DMS153 (cell line): ENCODE measurements at places on chromosomes 5 and 9.

DNA sequence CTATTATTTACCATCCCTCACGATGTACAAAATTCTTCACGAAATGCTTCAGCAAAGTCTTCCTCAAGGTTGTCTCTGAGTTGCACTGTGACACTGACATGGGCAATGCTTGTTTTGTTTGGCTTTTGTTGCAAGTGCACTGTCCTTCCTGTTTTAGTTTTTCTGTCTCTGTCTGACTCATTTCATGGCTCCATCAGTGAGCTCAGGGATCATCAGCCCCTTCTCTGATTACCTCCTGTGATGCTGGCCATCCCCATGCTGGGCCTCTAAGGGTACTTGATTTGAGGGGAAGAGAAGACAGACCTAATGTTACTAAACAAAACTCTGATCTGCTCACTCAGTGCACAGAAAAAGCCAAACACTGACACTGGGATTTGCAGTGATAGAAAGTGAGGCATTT lies 37.6 kb upstream of the STX17 start:
- no peak for DNase-seq

DNA sequence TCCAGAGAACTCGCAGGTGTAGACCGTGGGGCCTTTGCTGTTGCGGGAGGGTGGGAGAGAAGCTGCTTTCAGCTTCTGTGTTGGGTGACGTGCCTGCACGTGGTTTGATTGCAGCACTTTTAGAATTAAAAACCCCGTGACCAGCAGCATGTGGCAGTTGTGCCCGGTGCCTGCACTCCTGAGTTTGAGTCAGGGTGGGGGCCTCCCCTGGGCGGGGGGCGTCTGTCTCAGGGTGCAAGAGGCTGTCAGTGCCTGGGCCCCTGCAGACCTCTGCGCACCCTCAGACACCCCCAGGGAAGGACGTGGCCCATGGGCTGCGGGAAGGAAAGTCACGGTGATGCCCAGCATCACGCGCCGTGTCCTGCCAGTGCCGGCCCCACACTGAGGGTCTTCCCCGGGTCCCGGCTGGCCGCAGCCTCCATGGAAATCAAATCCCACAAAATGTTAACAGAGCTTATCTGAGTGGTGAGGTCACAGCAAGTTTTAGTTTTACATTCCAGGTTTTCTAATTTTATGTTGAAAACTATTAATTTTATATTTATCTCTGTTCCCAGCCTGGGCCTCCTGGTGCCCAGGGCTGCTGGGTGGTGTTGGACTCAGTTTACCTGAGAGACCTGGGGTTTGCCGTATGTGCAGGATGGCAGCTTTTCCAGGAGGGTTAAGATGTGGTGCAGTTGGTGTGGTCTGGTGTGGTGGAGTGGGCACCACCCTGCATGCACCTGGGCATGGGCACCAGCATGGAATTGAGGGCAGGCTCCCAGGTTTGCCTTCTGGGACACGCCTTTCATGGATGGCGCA lies 33.3 kb downstream of the AHRR start:
- DNase-seq: no peak

GRCh38 chr5:27158775-27159174 lies 120.4 kb upstream of the CDH9 start:
- DNase-seq: no peak

- no peak for DNase-seq
These were observed 128.9 kb downstream of the LRRC70 start for GRCh38 chr5:62707563-62707962.

DNA sequence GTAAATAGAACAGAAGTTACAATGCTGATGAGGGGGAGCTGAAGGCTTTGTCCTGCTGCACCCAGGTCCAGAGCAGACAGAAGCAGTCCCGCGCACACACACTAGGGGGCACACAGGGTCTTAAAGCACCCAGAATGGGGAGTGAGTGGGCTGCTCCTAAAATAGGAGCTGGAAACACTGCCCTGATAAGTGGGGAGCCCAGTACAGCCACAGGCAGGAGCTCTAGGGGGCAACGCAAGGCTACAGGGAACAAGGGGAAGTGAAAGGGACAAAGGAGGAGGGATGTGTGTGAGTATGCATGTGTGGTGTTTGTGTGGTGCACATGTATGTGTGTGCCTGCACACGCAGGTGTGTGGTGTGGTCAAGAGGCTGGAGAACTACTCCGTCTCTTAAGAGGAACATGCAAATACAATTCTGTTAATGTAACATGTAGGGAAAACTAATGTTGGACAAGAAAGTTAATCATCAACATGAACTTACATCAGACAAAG lies 191.5 kb downstream of the ROR2 start:
- DNase-seq: peak; percentile 7

DNA sequence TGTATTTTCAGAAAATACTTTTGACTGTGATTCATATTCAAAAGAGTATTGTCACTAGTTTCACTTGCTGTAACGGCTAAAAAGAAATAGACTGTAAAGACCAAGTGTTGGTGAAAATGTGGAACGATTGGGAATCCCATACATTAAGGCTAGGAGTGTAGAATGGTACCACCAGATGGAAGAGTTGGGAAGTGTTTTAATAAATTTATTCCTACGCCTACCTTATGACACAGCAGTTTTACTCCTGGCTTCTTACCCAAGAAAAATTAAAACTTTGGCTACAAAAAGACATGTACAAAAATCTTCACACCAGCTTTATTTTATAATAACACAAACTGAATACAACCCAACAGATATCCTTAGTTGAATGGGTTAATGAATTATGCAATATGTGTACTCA lies 256.2 kb downstream of the TAF11L14 start:
- DNase-seq: no peak

GRCh38 chr5:133930061-133930812 lies 38.2 kb downstream of the C5orf15 start:
- DNase-seq: no peak

DNA sequence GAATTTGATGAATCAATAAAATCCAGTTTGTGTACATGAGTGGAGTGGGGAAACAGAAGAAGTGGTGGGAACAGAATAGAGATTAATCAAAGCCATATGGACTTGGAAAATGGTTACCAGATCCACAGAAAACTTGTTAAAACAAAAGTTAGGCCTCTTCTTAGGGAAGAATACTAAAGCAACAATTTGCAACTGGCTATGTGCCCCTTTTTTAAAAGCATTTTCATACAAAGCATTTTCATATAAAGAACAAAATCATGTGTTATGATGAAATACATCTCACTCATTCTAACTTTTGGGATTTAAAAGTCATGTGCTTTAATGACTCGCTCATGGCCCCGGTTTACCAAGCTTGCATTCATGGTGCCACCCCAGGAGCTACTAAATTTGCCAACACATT lies 276.9 kb downstream of the EFNA5 start:
- no peak for DNase-seq

DNA sequence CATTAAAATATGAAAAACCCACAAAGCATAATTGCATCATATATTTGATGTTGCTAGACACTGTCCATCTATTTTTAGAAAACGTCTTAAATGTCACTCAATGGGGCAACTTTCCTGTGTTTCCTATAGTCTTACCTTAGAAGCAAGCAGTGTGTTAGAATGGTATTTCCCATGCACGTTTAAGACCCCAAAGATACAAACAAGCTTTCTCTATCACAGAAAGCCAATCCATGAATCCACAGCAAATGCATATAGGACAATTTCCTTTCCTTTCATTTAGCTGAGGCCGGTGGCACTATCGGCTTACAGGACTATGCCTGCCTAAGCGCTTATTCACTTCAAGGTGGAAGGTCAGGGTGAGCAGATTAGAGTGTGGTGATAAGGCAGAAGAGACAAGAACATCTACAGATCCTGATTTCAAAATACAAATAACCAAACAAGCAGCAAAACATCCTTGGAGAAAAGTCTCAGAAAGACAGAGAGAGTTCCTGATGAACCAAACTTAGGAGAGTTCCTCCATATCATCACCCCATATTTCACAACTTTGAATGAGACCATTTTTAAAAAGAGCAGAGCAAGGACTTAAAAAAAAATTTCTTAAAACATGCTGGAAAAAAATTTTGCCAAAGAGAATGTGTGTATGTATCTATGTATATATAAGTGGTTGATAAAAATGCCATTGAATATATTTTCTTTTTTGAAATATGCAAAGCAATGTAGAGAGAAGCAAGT lies 57.2 kb downstream of the MEF2C start:
- no peak for DNase-seq

DNA sequence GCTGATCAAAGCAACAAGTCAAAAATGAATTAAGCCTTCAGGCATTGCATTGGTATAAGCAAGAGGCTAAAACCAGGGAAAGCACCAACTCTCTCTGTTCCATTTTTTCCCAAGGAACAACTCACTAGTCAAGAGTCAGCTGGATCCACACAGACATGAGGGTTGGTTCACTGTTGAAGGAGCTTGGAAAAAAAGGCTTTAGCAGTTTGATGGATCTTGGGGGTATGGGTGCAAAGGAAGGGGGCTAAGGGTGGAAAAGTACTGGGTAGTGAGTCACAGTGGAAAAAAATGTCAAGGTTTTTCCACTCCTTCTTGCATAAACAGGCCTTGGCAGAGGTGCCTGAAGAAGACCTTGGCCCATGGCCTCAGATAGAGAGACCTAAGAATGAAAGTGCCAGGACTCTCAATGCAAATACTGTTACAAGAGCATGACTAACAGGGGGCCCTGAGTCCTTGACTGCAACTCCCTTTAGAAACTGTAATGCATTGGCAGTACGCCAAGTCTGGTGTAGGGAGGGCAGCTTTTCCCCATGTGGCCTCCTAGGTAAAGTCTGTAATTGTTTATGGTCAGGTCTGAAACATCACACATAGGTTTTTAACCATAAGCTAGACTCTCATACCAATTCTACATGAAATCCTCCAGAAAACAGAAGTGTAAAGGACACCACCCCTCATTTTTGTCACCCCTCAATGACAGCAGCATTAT lies 23.7 kb downstream of the ACTL7A start:
- DNase-seq: peak; percentile 86

- DNase-seq: no peak
These were observed 55.5 kb downstream of the FAM81B start for GRCh38 chr5:95446560-95447221.
